ENCODE measurements at places on chromosomes 5 and 9. TPM values are rescaled to one million over a fixed set of nuclear protein-coding genes. Genes with fewer than 3 reads are reported as not detected.

- H3K36me3 ChIP-seq = no peaks in the 10 kb centered on the region
- H3K27ac ChIP-seq = no peak overlapping the region
- DNase-seq = no peak
- H3K4me3 ChIP-seq = no peak overlapping the region
Measured at GRCh38 chr5:53713978-53714666, 153.7 kb downstream of the NDUFS4 start.

- H3K4me3 ChIP-seq = no peak overlapping the region
- no peaks in the 10 kb centered on the region for H3K27me3 ChIP-seq
- no peaks in the 10 kb centered on the region for H3K36me3 ChIP-seq
- DNase-seq = no peak
Measured at GRCh38 chr9:121833061-121833460, 181.6 kb downstream of the DAB2IP start.

RUSC2 gene
- total RNA-seq = 28.2 TPM

- no peaks in the 10 kb centered on the region for H3K27me3 ChIP-seq
- DNase-seq = peak; percentile 62
- H3K4me3 ChIP-seq = peak within 1 kb of the TSS; percentile 53
- H3K4me1 ChIP-seq = peaks cover 16% of the 10 kb centered on the region
- H3K27ac ChIP-seq = no peak within 1 kb of the TSS
- no peaks in the 10 kb centered on the region for H3K36me3 ChIP-seq
Measured at GRCh38 chr5:140966293-140967225, at the start of gene PCDHAC2. TSS of gene PCDHAC2 (plus strand) at chr5:140966476. CDS start at chr5:140966767, 291 bp downstream.

DNA sequence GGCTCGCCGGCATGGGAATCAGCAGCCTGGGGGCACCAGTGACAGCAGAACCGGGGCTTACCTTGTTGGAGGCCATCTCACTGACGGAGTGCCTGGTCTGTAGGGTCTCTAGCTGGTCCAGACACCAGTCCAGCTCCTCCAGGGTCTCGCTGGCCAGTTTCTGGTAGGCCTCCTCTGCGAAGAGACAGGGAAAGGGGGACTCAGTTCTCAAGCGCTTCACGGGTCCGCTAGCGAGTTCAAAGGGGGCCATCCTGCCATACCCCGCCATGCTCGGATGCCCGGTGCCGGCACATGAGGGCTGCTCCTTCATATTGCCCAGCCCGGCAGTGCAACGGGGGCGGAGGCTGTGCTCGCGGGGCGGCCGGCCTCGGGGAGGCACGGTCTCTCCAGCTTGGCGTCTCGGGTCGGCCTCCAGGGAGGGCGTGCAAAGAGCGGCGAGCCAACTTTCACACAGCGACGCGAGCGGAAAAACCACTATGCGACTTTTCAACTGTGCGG, 456.0 kb downstream of the RAB3C start:
- H3K27ac ChIP-seq = peak overlapping the region; percentile 22
- DNase-seq = peak; percentile 25
- peak overlapping the region; percentile 12 for H3K4me3 ChIP-seq
- H3K4me1 ChIP-seq = peaks cover 35% of the 10 kb centered on the region
- H3K27me3 ChIP-seq = no peaks in the 10 kb centered on the region

GPR150 gene
- not detected for total RNA-seq

DNA sequence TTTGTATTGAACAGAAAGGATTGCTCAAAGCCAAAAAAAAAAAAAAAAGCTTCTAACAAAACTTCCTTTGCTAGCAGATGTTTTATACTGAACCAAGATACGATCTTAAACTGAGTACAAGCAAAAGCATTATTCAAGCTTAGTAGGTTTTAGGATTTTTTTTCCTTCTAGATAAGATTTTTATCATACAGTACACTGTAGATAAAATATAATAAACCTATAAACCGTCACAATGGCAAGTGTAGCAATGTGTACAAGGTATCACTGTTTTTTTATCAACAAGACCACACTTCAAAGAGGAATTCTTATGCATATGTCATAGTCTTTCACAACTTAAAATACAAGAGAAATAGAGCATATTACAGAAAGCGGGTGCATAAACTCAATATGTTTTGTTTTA, 56.5 kb upstream of the TRPM3 start:
- no peak for DNase-seq
- no peak overlapping the region for H3K27ac ChIP-seq
- H3K36me3 ChIP-seq = no peaks in the 10 kb centered on the region
- no peaks in the 10 kb centered on the region for H3K4me1 ChIP-seq
- no peak overlapping the region for H3K4me3 ChIP-seq

DIRAS2 gene
- 11.3 TPM for total RNA-seq

DNA sequence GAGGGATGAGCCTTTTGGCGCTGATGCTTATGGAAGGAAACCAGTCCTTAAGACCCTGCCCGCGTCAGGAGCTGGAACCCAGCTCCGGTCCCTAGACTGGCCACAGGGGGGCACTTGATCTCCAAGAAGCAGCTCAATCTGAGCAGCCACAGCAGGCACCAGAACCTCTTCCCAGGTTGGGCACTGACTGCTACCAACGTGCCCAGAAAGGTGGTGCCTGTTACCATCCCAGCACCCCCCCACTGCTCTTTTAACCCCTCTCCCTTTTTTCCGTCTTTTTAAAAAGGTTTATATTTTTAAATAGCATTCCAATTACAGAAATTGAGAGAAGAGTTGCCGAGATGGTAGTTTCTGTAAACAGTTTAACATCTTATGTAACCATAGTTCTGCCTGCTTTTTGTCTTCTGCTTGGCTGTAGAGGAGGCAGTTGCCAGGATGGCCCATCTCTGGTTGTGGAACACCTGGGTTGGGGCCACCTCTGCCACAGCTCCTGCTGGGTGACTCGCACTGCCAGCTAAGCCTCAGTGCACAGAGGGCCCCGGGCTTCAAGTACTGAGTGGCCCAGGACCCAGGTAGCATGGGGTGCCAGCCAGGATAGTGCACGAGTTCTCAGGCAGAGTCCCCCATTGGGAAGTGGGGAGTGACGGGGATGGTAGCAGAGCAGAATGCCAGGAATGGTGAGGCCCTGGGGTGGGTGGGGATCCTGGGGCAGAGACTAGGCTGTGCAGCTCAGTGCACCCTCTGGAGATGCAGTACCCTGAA, 62.8 kb downstream of the PFDN1 start:
- peak overlapping the region; percentile 84 for H3K27ac ChIP-seq
- peak; percentile 65 for DNase-seq
- H3K4me1 ChIP-seq = peaks cover 55% of the 10 kb centered on the region
- no peak overlapping the region for H3K4me3 ChIP-seq
- no peaks in the 10 kb centered on the region for H3K27me3 ChIP-seq
- no peaks in the 10 kb centered on the region for H3K36me3 ChIP-seq

CCL27 gene
- total RNA-seq = not detected

- H3K4me1 ChIP-seq = peaks cover 5% of the 10 kb centered on the region
- no peak for DNase-seq
- H3K27me3 ChIP-seq = no peaks in the 10 kb centered on the region
- H3K27ac ChIP-seq = no peak overlapping the region
- no peaks in the 10 kb centered on the region for H3K36me3 ChIP-seq
Measured at GRCh38 chr9:110916403-110916802, 121.9 kb downstream of the LPAR1 start.

- peaks cover 9% of the 10 kb centered on the region for H3K4me1 ChIP-seq
- no peak for DNase-seq
- no peaks in the 10 kb centered on the region for H3K36me3 ChIP-seq
- no peak overlapping the region for H3K4me3 ChIP-seq
Measured at GRCh38 chr5:56656846-56657726, 158.3 kb upstream of the MAP3K1 start.

DNA sequence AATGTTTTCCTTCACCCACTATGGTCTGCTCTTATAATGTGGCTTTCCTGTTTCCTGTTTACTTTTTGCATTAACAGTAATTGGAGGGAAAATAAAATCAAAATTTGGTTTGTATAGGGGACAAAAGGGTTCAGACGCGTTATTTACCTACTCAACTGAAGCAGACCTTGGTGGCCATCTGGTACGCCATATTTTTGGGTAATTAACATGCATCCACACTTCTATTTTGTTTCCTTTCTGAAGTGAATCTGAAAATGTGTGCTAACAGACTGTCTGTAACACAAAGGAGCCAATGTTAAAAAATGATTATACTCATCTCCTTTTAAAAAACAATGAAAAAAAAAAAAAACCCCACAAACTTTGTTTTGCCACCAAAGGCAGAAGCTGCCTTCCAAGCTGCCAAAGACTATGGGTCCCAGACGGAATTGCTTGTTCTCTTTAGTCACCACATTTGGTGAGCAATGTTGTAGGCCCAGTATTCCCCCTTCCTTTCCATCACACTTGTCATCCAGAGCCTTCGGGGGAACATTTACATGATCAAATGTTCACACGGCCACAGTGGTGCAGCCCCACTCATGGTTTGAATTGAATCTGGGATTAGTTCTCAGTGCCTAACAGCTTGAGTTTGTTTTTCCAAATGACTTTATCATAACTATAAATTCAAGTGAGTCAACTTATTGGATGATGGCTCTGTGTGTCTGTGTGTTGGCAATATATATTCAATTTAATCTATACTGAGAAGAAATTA, 323.7 kb upstream of the CD180 start:
- H3K27me3 ChIP-seq = no peaks in the 10 kb centered on the region
- no peak overlapping the region for H3K4me3 ChIP-seq
- no peaks in the 10 kb centered on the region for H3K36me3 ChIP-seq
- H3K27ac ChIP-seq = no peak overlapping the region

- no peak overlapping the region for H3K4me3 ChIP-seq
- no peaks in the 10 kb centered on the region for H3K27me3 ChIP-seq
- H3K27ac ChIP-seq = no peak overlapping the region
- DNase-seq = no peak
- peaks cover 5% of the 10 kb centered on the region for H3K4me1 ChIP-seq
Measured at GRCh38 chr5:54453046-54453445, 2.5 kb upstream of the HSPB3 start.

GRCh38 chr9:109270971-109271925, 49.6 kb downstream of the EPB41L4B start:
- no peak overlapping the region for H3K4me3 ChIP-seq
- peak; percentile 81 for DNase-seq
- H3K36me3 ChIP-seq = no peaks in the 10 kb centered on the region
- peak overlapping the region; percentile 33 for H3K27ac ChIP-seq
- no peaks in the 10 kb centered on the region for H3K27me3 ChIP-seq
- peaks cover 80% of the 10 kb centered on the region for H3K4me1 ChIP-seq

GRCh38 chr5:31464081-31464480, 67.8 kb downstream of the DROSHA start:
- no peaks in the 10 kb centered on the region for H3K27me3 ChIP-seq
- no peak overlapping the region for H3K4me3 ChIP-seq

DNA sequence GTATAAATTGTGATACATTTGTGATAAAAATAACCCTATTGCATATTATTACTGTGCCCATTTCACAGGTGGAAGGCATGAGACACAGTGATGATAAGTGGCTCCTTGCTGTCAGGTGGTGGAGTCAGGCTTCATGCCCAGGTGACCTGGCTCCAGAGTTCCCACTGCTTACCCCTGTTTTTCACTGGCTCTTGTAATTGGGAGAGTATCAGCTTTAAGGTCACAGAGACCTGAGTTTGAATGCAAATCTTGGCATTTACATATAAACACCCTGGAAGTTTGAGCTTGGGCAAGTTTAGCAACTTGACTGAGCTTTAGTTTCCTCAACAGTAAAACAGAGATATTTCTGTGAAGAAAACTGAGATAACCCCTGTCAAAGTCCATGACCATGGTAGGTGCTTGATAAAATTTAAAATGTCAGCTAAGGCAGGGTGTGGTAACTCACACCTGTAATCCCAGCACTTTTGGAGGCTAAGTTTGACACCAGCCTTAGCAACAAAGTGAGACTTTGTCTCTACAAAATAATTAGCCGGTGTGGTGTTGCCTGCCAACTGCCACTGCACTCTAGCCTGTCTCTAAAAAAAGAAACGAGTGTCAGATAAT, 29.2 kb downstream of the MAT2B start:
- no peak for DNase-seq
- H3K36me3 ChIP-seq = no peaks in the 10 kb centered on the region
- no peaks in the 10 kb centered on the region for H3K4me1 ChIP-seq
- no peak overlapping the region for H3K27ac ChIP-seq

DNA sequence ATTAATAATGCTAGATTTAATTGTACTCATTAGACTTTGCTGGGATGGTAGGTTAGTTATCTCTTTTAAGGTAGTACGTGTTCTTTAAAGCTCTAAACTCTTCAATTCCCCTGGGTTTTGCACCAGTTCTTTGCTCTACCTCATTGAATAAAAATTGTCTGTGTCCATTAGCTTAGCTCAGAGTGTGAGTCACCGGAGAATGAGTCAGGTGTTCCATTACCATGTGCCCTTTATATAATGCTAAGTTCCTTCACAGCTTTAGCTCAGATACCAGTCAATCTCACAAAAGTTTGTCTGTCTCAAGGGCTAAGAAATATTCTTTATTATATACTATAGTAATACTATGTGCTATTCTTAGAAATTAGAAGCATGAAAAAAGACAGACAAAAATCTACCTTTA, 339.4 kb downstream of the PRELID2 start:
- no peaks in the 10 kb centered on the region for H3K27me3 ChIP-seq
- no peak for DNase-seq
- H3K36me3 ChIP-seq = no peaks in the 10 kb centered on the region

IL33 gene
- total RNA-seq = 17.5 TPM

HSPB3 gene
- total RNA-seq = not detected

DNA sequence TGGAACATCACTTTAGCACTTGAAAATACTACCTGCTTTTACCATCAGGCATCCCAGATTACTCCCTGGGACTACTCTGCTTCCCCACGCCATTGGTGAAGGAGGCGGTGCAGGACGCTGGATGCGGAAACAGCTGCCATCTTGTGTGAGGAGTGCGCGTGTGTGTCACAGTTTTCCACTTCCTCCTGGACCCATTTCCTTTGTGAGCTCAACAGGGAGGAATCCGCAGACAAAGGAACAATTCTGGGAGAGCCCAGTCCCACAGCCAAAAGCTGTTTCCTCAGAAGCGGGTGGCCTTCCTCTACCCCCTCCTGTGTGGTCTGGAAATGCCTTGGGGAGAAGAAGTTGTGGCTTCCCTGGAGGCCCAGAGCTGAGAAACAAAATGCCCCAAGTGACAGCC, 16.8 kb downstream of the AFAP1L1 start:
- H3K4me1 ChIP-seq = no peaks in the 10 kb centered on the region
- no peaks in the 10 kb centered on the region for H3K27me3 ChIP-seq
- H3K36me3 ChIP-seq = no peaks in the 10 kb centered on the region
- no peak for DNase-seq
- H3K27ac ChIP-seq = peak overlapping the region; percentile 42

LHFPL2 gene
- total RNA-seq = 22.8 TPM

- no peak overlapping the region for H3K4me3 ChIP-seq
- DNase-seq = no peak
- no peaks in the 10 kb centered on the region for H3K27me3 ChIP-seq
- no peaks in the 10 kb centered on the region for H3K36me3 ChIP-seq
- H3K4me1 ChIP-seq = peaks cover 26% of the 10 kb centered on the region
- H3K27ac ChIP-seq = peak overlapping the region; percentile 46
Measured at GRCh38 chr9:134476272-134476941, 150.2 kb downstream of the RXRA start.

PCDHB6 gene
- total RNA-seq = 0.33 TPM

- no peak for DNase-seq
- no peaks in the 10 kb centered on the region for H3K36me3 ChIP-seq
- peaks cover 38% of the 10 kb centered on the region for H3K4me1 ChIP-seq
- peak overlapping the region; percentile 62 for H3K27ac ChIP-seq
Measured at GRCh38 chr9:4550777-4551484, 60.7 kb downstream of the SLC1A1 start.

DEPDC1B gene
- total RNA-seq = 0.49 TPM

Measured in thyroid gland (tissue), 4 donors.